ENCODE measurements at places on chromosomes 12 and 14.
A peak's percentile ranks its signal among the peaks of the same experiment; 100 is the strongest.

- no peak for DNase-seq
Measured at GRCh38 chr14:99559286-99559990, 44.6 kb downstream of the CCDC85C start.

GRCh38 chr12:118376089-118377020 is at the start of gene SUDS3:
TSS of gene SUDS3 (plus strand) at chr12:118376555. CDS start at chr12:118376692, 137 bp downstream.
- DNase-seq = peak; percentile 89

GRCh38 chr14:56341766-56342493 is 223.7 kb downstream of the PELI2 start:
- DNase-seq = no peak

DNA sequence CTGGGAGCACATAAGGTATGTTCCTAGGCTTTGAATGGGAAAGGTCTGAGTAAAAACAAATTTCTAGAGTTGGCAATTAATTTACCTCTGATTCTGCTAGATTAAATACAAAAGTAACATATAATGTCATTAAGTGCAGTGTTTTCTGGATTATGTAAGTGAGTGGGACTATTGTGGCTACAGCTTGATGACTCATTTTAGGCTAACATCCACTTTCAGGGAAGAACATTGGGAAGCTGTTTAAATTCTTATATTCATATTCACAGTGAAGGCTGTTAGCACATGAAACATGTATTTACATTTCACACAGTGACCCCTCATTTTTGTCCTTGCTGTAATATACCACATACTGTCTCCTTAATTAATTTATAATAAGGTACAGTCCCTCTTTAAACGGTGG is 13.2 kb upstream of the BMAL2 start:
- no peak for DNase-seq

DNA sequence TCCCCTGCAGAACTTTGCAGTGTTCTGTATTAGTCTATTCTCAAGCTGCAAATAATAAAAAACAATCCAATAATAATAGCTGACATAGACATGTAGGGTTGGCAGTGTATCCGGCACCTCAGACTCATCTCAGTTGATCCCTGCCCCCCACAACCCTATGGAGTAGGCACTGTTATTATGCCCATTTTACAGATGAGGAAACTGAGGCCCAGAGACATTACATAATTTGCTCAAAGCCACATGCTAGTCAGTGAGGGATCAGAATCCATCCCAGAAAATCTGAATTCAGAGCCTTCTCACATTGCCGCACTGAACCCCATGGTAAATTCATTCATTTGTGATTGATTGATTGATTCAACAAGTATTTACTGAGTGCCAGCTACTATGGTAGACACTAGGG is 226.6 kb upstream of the PWP1 start:
- DNase-seq = no peak

DNA sequence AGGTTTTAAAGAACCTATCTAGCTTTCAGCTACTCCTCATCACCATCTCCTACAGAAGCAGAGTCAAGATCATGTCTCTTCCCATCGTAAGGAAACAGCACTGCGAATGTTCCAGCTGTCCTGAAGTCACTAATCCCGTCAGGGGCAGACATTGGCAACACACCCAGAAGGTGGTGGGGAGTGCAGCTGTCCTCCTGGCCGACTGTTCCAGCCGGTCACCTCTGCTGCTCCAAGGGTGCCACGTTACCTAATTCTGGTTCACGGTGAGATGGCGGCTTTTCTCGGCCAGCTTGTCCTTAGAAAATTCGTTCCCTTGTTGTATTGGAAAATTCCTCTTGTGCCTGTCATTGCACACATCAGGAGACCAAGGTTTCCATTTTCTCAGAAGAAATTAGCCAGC is 196.2 kb downstream of the ZFP36L1 start:
- DNase-seq = no peak

DNA sequence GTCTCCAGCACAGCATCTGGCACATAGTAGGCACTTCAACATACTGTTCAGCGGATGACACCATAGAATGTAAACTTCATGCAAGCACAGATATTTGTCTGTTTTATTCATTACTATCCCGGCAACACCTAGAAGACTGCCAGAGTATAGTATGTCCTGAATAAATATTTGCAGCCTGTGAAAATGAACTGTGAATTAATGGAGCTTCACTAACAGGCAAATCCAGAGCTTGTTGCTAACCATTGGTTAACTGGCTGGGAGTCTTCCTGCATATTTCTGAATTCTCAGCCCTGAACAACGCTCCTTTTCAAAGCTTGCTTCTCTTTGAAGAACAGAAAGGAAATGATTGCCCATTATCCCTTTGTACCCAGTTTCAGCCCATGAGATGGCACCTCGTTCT is 243.3 kb upstream of the CRY1 start:
- no peak for DNase-seq

DNA sequence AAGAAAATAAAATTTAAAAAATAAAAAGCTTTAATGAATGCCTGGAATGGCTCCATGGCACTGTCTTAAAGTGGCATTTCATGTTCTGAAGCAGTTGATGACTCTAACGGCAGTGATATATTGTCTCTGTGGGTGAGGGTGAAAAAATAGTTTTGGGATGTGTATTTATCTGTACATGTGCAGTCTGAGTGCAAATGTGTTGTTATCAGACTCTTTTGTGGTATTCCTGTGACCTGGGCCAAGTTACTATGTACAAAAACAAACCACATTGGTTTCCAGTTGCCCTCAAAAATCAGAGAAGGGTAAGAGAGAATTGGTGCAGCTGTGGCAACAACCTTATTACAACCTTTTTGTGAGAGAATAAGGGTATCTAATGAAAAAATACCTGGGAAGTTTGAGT is 81.7 kb upstream of the CCDC91 start:
- no peak for DNase-seq

GRCh38 chr12:44889162-44889561 is 13.0 kb upstream of the NELL2 start:
- DNase-seq = no peak

Data from stimulated activated naive CD4-positive, alpha-beta T cell (primary cell).